ENCODE measurements at places on chromosomes 6 and 20.
A peak's percentile ranks its signal among the peaks of the same experiment; 100 is the strongest.

DNA sequence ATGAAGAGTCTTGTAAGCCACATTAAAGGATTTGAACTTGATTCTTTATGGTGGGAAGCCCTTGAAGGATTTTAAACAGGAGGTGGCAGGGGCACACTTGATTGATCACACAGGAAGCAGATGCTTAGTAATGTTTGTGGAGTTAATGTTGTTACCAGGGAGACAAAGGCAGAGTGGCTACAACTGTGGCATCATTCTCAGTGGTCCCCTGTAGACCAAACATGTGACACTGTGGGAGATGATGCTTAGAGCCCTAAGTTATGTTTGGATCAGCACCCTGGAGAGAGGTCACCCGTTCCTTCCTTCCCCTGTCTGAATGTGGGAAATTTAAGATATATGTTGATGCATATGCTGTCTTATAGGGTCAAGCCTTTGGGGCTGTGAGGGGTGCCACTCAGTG, 53.2 kb downstream of the EIF2S2 start:
- no peak for DNase-seq

GRCh38 chr6:106097411-106098231, 11.5 kb downstream of the PRDM1 start:
- no peak for DNase-seq

GRCh38 chr6:20291764-20292580, 79.7 kb upstream of the MBOAT1 start:
- DNase-seq: peak; percentile 65

- no peak for DNase-seq
Observed at GRCh38 chr6:27593861-27594260, 121.0 kb upstream of the ZNF184 start.

- DNase-seq: no peak
Observed at GRCh38 chr6:161261325-161261724, 12.5 kb downstream of the AGPAT4 start.

GRCh38 chr20:17822039-17822438, 122.3 kb downstream of the BANF2 start:
- peak; percentile 59 for DNase-seq

GRCh38 chr6:56862415-56863175, 92.3 kb upstream of the BEND6 start:
- DNase-seq: no peak

DNA sequence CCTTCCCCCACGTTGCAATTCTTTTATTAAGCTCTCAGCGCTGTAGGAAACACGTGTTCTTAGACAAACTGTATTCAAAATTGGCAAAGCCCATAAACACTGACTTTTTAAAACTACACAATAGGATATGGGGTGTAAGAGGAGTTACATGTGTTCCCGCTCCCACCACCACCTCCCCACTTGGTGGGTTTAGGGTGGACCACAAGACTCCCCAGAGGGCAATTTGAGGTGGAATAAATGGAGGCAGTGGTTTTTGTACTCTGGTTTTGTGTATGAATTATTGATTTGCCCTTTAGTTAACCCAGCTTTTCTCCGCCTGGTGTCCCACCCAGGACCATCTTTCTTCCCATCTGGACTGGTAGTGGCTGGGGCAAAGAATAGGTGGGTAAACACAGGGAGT, 3.7 kb downstream of the UQCC2 start:
- DNase-seq: no peak

GRCh38 chr20:24755411-24755922, 193.6 kb upstream of the CST7 start:
- peak; percentile 13 for DNase-seq

GRCh38 chr20:49890471-49891361, 24.6 kb downstream of the SPATA2 start:
- DNase-seq: no peak

GRCh38 chr6:156720691-156721685, 56.2 kb upstream of the ARID1B start:
- DNase-seq: no peak

DNA sequence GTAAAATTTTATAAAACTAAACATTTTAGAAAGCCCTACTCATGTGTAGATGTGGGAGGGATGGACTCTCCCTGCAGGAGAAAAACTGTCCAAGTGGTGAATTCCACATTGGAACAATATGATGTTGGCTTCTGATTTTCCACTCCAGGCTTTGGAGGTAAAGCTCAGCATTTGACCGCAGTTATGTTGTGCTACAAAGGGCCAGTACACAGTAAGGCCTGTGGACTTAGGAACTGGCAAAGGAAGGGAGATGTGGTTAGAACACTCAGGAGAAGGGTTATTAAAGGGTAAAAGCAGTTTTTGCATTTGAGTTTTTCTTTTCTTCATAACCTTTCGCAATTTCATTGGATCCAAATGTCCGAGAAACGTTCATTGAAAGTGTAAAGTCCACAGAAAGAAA, 150.3 kb upstream of the SASH1 start:
- peak; percentile 91 for DNase-seq

GRCh38 chr6:5095236-5095635, 10.1 kb downstream of the PPP1R3G start:
- DNase-seq: no peak

- DNase-seq: no peak
Observed at GRCh38 chr6:53768636-53769035, 26.2 kb upstream of the LRRC1 start.

GRCh38 chr20:1861347-1861976, 33.7 kb upstream of the SIRPA start:
- DNase-seq: no peak

DNA sequence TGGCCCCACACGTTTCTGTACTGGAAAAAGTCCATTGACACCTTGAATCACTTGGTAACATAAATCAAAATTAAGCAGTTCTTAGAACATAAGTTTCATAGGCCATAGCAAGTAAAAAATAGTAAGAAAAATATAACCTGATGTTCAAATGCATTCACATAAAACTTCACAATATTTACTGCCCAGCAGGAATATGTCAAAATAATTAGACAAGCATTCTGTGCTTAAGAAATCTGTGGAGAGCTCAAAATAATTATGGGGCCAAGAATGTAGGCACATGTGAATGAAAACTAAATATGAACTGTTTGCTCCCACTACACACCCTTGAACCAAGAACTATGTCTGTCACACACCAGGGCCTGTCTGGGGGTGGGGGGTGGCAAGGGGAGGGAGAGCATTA, 70.8 kb downstream of the IPCEF1 start:
- no peak for DNase-seq

DNA sequence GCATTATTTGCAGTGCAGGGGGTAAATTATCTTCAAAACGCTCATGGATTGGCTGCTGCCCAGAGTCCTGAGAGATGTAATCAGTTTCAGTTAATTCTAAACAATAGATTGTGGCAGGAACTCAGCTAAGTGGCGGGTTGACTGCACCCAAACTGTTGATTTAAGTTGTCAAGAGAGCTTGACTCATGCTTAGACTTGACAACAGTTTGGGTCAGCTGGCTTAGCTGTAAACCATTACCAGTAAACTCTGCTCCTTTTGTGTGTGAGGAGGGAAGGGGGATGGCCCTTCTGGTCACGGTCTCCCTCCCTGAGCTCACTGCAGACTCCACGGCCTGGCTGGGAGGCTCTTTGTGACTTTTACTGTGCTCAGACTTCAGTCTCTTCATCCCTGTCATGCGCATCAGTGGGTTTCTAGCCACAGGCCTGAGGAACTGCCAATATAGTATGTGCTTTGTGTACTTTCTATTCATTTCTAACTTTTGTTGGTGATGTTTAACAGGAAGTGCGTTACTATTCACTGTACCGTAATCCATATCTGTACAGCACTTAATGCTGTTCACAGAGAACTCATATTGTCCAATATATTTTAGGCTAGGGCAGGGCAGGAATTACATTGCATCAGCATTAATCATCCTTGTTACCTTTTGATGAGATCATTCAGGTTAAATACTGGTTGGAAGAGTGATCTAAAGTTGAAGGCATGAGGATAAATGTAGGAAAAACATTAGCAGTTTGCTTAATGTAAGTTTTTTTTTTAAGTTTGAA, 488.3 kb downstream of the CDKAL1 start:
- DNase-seq: peak; percentile 75

DNA sequence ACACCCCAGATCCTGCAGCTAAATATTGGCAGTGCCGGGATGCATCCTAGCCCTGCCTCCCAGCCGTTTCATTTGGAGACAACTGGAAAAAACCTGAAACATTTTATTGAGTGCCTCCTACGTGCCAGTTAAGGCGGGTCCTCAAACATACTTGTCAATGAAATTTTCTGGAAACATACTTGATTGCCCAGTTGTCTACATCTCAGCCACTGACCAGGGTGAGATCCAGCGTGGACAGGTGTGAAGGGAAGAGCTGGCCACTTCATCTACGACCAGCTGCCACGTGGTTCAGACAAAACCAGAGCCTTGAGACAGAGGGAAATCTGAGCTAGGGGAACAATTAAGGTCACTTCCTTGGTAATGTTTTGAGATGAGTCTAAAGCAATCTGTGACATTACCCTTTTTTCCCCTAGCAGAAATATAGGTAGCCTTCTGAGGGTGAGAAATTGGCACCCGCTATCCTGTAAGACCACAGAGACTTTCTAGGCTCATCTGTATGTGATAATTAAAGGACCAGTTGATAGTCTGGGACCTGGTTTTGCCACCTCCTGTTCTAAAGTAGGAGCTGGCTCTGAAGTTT, 116.3 kb upstream of the MTHFD1L start:
- no peak for DNase-seq

GRCh38 chr6:109826551-109826950, 135.5 kb downstream of the FIG4 start:
- no peak for DNase-seq

- DNase-seq: no peak
Observed at GRCh38 chr6:35804996-35805736, at the start of gene LHFPL5. LHFPL5 (plus strand) TSS chr6:35805352; CDS start chr6:35805671, 319 bp downstream.

- peak; percentile 47 for DNase-seq
Observed at GRCh38 chr6:53441035-53441493, 92.3 kb upstream of the ELOVL5 start.

GRCh38 chr20:9928955-9929354, 90.1 kb upstream of the PAK5 start:
- DNase-seq: no peak

DNA sequence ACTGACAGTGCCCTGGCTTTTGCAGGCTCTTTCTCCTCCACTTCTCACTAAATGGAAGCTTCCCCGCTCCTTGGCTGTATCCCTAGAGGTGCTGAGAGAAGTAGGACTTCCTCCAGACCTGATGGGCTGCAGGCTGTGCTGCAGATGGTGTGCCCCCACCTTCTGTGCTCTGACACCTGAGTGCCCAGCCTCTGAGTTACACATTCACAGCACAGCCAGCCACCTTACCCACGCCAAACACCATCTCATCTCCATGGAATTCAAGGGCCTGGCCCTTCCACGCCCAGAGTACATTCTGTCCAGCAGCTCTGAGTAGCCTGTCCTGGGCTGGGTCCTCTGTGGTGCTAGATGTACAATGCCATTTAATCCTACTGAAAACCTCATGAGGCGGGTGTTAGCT, 5.3 kb downstream of the SFTA2 start:
- no peak for DNase-seq

DNA sequence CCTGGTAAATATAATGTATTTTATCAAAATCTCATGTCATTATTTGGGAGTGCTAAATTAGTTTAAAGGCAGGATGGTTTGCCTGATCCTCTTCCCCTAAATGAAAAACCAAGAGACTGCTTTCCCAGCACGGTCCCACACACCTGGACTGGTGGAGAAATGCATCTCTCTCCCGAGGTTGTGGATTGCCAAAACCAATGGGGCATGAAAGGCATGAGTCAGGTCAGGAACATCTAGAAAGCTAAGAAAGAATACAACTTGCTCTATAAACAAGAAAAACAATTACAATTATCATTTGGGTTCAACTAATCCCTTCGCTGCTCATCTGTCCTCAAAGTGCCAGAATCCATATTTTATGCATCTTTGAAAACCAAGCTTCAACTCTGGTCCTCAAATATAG, 308.3 kb upstream of the IRAK1BP1 start:
- DNase-seq: no peak

- peak; percentile 32 for DNase-seq
Observed at GRCh38 chr20:33871362-33871761, 60.2 kb downstream of the CHMP4B start.
